ENCODE measurements at places on chromosomes 1 and 21. TPM values are rescaled to one million over a fixed set of nuclear protein-coding genes. Genes with fewer than 3 reads are reported as not detected.

Gene FALEC
- total RNA-seq = not detected

Gene PIGV
- total RNA-seq = 24.7 TPM

Gene APOBEC4
- total RNA-seq = not detected

Gene ELAPOR1
- 0.22 TPM for total RNA-seq

Gene AGMAT
- 0.68 TPM for total RNA-seq

Gene HECTD3
- 38.8 TPM for total RNA-seq

Gene FCRL4
- total RNA-seq = not detected

All from subcutaneous adipose tissue (tissue), 4 donors.